ENCODE measurements at places on chromosomes 2 and 18.

DNA sequence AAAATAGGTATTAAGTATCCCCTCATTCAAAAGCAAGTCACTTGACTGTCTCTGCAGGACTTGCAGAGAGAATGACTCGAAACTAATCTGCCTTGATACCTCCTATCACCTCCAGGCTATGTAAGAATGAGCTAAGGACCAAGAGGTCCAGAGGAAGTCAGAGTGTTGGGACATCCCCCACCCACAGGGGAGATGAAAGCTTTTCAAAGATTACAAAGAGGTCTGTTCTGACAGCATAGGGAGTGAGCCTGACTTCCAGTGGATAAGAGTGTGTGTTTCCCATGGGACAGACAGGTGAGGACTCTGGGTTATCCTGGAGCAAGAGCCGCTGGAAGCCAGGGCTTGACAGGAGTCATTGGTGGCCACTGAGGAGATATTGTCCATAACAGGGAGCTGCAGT lies 85.0 kb upstream of the TACR1 start:
- no peak for DNase-seq

DNA sequence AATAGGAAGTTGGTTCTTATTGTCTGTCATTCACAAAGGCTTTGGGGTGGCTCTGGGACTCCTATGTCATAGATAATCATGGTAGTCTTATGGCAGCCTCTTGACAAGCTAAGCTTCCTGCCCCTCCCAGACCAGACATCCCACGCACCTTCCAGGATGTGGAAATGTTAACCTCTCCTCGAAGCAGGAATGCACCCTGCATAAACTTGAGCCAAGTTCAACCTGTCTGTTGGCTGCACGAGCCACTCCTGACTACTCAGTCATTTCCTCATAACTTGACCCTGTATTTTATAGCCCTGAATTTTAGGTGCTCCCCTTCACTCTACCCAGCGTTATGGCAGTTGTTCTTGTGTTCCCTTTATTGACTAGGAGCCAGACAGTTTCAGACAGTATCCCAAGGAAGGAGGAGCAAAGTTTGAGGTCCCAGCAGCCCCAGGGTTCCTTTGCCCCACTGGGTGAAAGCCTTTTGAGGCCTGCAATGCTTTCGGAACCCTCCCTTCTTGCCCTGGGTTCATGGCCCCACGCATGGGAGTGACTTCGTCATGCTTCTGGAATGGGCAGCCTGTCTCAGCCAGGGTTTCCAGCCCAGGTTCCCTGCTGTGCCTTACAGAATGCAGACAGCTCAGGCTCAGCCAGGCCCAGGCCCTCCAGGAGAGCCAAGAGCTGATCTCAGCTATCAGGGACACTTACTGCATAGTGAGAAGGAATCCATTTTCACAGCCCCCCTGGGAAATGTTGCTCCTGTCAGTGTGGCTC lies 15.6 kb upstream of the INO80C start:
- DNase-seq = no peak

DNA sequence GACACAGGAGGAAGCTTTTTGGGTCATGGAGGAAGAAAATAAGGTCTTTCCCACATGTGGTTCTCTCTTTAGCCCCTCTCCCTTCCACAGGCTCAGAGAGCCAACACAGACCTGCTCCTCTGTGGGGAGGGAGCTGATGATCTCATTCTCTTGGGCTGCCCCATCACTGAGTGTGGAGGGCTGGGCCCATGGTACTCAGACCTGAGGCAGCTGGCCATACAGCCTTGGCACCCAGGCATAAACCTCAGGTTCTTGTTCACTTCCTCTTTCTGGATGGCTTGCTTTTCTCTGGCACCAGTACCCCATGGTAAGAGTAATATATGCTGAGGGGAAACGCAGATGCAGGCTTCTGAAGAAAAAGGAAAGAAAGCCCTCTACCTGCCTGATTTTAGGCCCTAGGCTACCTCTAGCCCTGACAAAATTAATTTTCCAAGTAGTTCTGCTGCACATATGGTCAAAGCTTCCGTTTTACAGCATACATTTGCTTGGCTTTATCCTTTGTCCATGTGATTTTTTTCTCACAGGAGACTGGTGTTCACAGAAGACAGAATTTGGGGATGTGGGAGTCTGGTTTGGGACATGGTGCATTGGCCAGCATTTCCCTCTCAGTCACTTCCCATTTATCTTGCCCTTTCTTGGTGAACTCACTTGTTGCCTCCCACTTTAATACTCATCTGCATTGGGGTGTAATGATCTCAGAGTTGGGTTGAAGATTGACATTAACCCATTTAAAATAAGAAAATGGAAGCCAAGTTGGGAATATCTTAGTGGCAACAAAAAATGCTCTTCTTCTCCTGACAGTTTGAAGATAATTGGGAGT lies 11.1 kb downstream of the DHRS9 start:
- DNase-seq = peak; percentile 49

DNA sequence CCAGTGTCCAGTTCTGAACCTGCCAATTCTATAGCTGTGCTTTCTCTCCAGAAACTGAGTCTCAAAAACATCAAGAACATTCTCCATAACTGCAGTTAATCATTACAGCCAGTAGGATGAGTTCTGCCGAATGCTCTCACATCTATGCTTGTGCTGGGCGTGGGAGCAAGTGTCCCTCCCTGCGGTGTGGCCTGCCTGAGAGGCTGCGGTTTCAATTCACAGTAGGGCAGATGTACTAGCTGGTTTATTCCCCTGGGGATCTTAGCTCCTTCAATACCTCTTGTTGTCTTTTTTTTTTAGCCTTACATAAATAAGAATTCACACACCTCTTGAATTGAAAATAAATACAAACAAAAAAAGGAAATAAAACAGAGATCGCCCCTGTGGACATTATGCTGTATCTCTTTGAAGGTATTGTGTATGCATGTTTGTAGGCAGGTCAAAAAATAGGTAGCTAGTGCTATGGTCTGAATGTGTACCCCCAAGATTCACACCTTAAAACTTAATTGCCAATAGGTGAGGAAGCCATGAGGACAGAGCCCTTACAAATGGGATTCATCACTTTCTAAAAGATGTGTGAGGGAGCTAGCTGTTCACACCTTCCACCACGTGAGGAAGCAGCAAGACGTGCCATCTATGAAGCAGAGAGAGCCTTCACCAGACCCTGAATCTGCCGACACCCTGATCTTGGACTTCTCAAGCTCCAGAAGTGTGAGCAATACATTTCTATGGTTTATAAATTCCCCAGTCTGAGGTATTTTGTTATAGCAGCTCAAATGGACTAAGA lies 74.3 kb downstream of the BCL2L11 start:
- DNase-seq = peak; percentile 19

GRCh38 chr2:121360566-121361300 lies 75.7 kb upstream of the TFCP2L1 start:
- DNase-seq = no peak

- DNase-seq = no peak
Measured at GRCh38 chr18:45522371-45522770, 92.9 kb upstream of the SLC14A2 start.

- DNase-seq = peak; percentile 95
Measured at GRCh38 chr2:183037553-183038340, 510 bp downstream of the NCKAP1 start.

- peak; percentile 74 for DNase-seq
Measured at GRCh38 chr2:37877457-37878315, 47.4 kb upstream of the RMDN2 start.

- no peak for DNase-seq
Measured at GRCh38 chr2:214995409-214995808, 143.0 kb downstream of the ABCA12 start.

Data from DMS53 (cell line).